ENCODE measurements at places on chromosomes 5 and 9.

DNA sequence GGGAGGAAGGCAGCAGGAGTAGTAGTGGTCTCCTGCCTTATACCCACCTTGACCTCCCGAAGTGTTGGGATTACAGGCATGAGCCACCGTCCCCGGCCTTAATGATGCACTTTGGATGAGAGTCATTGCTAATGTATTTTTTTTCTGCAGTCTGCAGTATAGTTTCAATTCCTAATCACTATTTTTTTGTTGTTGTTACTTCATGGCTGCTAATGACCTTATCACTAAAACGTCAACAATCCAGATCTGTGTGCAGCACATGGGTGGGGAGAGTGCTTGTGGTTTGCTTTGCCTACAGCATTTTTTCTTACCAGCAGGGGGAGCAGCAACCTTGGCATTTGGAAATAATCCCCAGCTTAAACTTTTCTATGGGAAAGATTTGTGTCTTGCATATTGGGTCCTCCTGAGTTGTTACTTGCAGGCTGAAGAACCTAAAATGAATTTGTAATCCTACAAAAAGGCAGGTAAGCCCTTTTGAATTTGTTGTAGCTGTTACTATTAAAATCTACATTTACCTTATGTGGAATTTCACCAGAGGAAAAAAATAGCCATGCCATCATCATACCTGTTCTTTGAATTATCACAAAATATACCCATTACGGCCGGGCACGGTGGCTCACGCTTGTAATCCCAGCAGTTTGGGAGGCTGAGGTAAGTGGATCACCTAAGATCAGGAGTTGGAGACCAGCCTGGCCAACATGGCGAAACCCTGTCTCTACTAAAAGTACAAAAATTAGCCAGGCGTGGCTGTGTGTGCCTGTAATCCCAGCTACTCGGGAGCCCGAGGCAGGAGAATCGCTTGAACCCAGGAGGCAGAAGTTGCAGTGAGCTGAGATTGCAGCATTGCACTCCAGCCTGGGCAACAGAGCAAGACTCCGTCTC lies 6.3 kb upstream of the MED7 start:
- peak; percentile 65 for DNase-seq

GRCh38 chr9:23290973-23291372 lies 535.1 kb downstream of the ELAVL2 start:
- no peak for DNase-seq

- no peak for DNase-seq
Observed at GRCh38 chr5:73513996-73514395, 15.8 kb downstream of the BTF3 start.

DNA sequence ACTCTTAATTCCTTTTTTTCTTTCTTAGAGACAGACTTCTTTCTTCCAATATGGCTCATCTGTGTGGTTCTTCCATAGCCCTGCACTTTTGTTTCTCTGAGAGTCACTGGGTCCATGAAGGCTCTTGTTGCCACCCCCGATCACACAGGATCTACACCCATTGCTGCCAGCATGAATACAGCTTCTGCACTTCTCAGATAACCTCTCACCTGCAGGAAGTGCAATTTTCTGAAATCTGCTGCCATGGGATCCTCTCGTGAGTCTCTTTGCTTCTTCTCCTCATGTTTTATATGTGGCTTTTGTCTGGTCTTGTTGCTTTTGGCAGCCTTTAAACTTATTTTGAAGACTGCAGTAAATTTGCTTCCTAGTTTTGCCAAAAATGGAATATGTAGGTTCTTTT lies 171.2 kb downstream of the TMEM167A start:
- no peak for DNase-seq

DNA sequence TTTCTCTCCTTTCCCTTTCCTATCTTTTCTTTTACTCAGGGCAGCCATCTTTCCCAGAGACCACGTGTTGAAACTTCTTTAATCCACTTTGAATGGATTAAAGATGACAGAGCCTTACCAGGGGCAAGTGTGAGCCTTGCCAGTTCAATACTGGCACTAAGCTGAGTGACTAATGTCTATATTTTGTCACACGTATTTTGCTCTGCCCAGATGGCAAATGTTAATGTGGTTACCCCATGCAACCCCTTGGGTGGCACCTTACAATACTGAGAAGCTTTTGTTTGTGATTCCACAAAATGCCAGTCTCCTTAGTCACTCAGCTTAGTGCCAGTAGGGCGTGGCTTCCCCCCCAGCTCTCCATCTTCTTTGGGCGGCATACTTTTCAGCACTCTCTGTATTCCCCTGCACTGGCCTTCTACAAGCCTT lies 24.8 kb downstream of the ANXA1 start:
- no peak for DNase-seq

GRCh38 chr9:13485068-13485596 lies 205.6 kb upstream of the MPDZ start:
- no peak for DNase-seq

DNA sequence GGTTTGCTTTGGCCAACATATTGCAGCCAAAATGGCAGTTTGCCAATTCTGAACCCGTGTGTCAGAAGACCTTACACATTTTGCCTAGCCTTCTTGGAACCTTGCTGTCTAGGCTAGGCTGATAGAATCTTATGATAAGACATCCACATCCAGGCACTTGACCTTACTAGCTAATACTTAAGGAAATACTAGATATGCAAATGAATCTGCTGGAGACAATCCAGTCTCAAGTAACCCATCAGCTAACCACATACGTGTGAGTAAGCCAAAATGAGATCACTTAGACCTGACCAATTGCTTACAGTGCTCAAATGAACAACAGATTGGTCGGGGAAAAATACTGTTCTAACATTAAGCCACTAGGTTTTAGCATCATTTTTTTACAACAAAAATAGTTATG lies 1504.6 kb upstream of the CDH9 start:
- DNase-seq, result no peak

- no peak for DNase-seq
Observed at GRCh38 chr5:33272288-33272687, 168.5 kb upstream of the TARS1 start.

GRCh38 chr5:134073404-134073803 lies 41.1 kb upstream of the TCF7 start:
- no peak for DNase-seq

- no peak for DNase-seq
Observed at GRCh38 chr5:66708368-66708767, 112.2 kb downstream of the MAST4 start.

DNA sequence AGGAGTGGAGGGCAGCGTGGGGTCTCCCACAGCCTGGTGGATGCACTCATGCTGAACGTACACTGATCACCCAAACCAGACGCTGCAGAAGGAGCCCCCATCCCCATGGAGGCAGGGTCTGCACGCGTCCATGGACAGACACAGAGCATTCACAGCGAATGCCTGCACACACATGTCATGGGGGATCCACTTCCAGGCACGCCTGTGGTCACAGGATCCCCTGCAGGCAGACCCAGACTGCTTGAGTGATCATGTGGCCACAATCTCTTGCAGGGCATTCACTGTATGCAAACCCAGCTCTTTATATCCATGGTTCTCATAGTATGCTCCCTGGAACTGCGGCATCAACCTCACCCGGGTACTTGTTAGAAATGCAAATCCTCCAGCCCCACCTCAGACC lies 5.4 kb downstream of the SNCB start:
- DNase-seq, result no peak

DNA sequence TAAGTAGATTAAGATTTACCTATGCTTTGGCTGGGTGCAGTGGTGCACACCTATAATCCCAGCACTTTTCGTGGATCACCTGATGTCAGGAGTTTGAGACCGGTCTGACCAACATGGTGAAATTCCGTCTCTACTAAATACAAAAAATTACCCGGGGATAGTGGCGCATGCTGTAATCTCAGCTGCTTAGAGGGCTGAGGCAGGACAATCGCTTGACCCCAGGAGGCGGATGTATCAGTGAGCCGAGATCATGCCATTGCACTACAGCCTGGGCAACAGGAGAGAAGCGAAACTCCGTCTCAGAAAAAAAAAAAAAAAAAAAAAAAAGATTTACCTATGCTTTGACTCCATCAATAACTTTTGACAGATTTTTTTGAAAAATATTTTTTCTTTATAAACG lies 267.1 kb upstream of the SEMA6A start:
- DNase-seq, result no peak

DNA sequence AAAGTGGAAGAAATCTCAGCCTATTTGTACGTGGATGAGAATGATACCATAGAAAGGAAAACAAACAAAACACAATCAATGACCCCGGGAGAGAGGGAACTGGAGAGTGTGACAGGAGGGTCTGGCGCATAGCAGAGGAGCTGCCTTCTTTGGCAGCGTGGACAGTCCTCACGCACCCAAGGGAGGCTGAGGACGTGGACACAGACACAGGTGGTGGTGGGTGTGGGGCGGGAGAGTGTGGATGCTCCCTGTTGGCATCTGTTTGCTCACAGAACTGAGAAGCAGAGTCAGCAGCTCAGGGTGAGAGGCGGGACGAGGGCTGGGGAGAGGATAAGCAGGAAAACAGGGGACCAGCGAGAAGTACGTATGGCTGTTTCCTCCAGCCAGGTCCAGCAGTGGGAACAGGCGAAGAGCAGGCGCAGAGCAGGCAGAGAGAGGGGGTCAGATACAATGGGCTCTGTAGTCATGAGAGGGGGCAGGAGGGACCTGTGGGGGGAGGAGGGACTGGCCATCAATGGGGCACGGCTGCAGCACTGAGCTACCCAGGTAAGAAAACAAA lies 10.0 kb downstream of the CMBL start:
- no peak for DNase-seq

DNA sequence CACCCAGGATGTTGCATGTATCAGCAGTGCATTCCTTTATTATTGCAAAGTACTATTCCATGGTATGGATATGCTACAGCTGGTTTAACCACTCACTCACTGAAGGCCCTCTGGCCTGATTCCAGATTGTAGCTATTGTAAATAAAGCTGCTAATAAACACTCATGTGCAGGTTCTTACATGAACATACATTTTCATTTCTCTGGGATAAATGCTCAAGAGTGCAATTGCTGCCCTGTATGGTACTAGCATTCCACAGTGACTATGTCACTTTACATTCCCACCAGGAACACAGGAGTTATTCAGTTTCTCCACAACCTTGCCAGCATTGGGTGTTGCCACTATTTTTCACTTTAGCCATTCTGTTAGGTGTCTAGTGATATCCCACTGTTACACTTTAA lies 267.6 kb downstream of the SPOCK1 start:
- no peak for DNase-seq

DNA sequence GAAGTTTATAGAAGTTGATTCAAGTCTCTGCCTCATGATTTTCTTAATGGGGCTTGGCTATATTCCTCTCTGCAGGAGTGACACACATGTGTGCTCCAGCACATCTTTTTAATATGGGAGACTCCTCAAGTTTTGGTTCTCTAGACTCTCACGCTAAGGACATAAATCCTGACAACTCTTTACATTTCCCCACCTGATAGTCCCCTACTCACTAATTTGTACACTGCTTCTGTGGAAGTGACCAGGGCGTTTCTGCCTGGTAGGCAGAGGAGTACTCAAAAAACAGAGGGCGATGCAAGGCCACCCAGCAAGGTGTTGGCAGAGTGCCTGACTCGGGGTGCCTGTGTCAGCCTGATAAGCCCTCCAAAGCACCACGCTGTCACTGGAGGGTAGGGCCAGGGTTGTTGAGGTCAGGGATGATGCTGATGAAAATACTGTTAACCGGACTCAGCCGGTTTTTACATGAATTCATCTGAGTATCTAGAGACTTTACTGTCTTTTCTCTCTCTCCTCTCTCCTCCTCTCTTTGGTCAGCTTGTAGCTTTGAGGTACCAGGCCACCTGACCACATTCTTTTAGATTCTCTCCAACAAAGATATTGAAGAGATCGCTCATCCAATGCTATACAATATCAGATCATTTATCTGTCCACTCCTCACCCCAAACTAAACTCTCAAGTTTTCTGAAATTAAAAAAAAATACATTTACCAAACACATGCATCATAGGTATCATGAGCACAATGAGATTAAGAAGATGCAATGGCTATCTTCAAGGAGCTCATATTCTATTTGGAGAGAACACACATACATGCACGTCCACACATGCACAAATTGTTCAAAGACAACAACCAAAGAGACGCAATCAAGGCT lies 205.2 kb downstream of the PIK3R1 start:
- DNase-seq, result no peak

DNA sequence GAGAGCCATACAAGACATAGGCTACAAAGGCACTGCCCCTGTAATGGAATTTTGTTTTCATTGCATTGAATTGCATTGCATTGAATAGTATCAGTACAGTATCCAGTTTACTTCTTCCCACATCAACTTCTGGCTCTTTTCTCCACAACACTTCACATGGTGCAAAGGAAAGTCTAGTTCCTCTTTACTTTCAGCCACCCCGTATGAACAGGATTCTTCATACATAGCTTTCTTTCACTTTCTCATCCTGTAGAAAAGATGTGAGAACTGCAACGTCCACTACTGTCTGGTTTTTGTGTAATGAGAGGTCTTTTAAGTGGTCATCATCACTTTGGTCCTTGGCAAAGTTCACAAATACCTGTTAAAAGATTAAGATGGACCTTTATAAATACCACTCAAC lies 20.2 kb downstream of the NIPSNAP3B start:
- DNase-seq, result no peak

DNA sequence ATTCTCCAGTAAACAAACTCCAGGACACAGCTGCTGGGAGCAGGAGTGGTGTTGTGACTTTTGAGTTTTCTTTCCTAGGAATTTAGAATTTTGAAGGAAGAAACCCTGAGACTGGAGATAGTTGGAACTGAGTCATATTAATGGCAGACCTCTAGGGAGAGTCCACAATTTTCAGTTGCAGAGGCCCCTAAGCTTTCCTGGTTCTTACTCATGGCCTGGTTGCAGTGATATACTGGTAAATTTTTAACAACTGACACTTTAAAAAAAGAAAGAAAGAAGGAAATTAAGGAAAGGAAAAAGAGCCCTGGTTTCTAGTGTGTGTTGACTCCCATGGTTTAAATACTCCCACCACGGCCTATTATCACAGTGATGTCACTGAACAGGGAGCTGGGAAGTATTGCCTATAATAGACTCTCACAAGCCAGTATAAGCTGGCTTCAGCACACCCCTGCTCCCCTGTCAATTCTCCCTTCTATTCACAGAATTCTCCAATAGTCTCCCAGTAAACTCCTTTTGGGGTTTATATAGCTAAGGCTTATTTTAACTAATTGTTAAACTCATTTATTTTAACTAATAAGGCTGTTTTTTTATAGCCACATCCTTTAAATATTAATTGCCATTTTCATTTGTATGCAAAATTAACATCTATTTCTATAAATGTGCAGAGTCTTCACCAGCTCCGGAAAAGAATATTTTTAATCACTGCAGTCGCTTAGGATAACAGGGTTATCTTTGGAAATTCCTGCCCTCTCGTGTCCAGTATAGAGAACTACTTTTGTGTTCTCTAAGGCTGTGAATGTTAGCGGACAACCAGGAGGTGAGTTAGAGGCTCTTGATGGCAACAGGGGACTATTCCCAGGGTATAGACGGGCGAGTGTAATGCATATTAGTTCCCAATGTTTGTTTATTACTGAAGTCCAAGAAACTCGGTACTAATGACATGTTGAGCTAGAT lies 59.7 kb downstream of the GGTA1 start:
- no peak for DNase-seq

DNA sequence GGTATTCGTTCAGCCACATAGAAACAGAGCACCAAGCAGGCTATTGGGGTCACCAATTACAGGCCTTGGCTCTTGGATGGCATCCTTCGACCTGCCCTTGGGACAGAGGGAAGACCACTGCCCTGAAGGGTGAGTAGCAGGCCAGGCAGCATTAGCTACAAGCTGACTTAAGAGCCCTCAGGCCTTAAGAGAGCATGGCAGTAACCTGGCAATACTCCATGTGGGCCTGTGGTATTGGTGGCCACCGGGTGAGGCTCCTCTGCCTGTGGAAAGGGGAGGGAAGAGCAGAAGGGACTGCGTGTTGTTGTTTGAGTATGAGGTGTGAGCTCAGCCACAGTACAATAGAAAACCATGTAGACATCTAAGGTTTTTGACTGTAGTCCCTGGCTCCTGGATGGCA lies 170.6 kb downstream of the MCTP1 start:
- DNase-seq, result no peak
